Bone marrow (tissue), 2 donors: ENCODE measurements at places on chromosomes 4 and X.

DNA sequence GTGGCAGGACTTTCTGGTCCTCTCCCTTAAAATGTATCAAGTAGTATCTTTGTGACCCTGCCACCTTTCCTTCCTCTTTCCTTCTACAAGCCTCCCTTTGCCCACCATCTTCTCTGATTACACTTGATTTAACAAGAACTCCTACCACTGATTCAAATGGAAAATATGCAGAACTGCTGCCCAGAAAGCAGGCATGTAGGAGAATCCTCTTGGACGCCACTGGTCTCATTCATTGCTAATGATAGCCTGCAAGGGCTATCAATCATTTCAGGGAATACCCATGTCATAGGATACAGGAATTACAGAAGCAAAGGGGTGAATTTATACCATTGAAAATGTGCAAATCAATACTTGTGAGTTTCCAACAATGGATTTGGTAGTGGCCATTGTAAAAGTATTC lies 294.6 kb upstream of the NRK start:
- DNase-seq = no peak

GRCh38 chr4:104418286-104418685 lies 76.4 kb downstream of the CXXC4 start:
- DNase-seq = no peak

DNA sequence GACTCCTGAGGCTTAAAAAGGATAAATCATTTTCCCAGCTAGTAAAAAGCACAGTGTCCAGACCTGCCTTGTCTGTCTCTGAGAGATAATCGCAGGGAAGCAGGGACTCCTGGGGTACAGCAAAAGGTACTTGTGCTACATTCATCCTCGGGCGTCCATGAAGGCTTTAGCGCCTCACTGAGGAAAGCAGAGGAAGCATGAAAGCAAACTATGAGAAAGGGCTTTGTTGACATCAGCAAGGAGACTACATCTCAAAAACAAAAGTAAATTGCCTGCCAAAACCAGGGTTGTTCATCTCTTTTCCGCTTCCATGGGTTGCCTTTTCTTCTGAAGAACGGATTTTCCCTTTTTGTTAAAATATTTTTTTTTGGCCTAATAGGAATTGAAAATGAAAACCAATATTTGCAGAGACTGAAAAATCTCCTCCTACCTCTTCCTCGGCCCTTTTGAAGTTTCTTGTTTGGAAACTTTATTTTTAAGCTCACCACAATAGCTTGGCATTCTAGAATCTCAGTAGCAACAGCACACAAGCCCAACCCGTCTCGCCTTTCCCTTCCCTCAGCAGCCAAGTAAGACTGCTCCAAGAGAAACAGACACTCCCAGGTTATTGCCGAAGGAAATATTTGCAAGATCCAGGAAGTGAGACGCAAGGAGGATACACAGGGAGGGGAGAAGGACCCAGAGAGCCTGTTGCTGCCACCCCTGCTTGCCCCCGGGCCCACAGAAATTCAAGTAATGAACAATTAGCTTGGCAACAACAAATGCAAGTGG lies 148.3 kb upstream of the DGKK start:
- DNase-seq = no peak

DNA sequence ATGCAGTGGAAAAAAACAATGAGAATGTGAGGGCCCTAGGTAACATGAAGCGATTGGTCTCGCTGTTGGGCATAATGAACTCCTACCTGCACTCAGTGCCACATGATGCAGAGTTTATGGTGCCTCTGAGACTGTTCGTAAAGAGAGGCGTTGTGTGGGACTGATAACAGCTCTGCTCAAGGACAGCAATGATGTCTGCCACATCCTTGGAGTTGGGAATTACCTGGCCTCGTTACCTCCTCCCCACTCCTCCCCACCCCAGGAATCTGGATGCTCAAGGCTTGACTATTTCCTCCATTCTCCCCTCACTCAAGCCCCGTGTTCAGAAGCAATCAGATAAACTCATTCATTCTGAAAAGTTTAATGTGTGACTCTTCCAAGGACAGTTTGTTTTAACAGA lies 148.0 kb upstream of the JADE1 start:
- DNase-seq = no peak

DNA sequence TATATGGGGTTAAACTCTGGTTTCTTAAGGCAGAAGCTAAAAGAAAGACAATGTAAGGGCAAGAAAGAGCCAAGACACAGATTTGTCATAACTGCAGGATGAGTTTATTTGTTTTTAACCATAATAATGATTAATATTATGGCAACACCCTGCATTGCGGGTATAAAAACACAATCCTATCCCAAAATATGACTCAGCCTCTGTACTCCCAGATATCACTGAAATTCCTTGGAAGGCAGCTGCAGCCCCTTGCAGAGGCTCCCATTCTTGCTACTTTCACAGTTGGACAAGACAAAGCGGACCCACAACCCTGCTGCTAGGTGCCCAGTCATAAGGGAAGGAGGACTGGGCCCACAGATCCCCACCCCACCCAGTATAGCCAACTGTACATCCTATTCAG lies 20.4 kb upstream of the FGF16 start:
- DNase-seq = no peak

DNA sequence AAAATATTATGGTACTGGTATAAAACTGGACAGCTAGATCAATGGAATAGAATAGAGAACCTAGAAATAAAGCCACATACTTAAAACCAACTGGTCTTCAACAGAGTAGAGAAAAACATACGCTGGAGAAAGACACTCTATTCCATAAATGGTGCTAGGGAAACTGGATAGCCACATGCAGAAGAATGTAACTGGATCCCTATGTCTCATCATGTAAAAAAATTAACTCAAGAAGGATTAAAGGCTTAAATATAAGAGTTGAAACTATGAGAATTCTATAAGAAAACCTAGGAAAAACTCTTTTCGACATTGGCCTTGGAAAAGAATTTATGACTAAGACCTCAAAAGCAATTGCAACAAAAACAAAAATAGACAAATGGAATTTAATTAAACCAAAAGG lies 114.6 kb downstream of the PCDH18 start:
- DNase-seq = no peak

- no peak for DNase-seq
These were observed 230.4 kb upstream of the GATB start for GRCh38 chr4:151991001-151991883.

- DNase-seq = no peak
These were observed 78.7 kb upstream of the CBLL2 start for GRCh38 chrX:22193851-22194659.

GRCh38 chrX:20046864-20047263 lies 56.0 kb upstream of the BCLAF3 start:
- DNase-seq = no peak

- DNase-seq = no peak
These were observed 6.7 kb downstream of the MANBA start for GRCh38 chr4:102754044-102754443.

DNA sequence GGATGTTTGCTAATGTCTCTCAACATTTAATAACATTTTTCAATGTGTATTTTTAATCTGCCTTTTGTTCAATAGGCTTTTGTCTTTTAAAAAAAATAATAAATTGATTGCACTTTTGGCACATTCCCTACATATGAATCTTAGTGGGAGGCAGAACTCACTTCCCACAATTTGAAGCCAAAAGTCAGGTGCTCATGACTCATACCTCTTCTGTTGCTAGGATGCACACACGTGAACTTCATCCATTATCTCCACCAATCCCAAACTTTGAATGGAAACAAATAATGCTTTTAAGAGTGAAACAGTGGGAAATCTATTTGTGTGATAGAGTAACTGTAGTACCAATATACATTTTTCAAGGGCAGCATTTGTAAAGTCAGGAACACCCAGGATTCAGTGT lies 260.5 kb downstream of the IQCM start:
- DNase-seq = no peak

- no peak for DNase-seq
These were observed 21.9 kb upstream of the PACRGL start for GRCh38 chr4:20678400-20678799.
